ENCODE measurements at places on chromosomes 4 and X.

GRCh38 chrX:57904176-57904880 is 5.9 kb downstream of the ZXDA start:
- no peak for DNase-seq

GRCh38 chrX:120604361-120604782 is 471 bp downstream of the MCTS1 start:
- DNase-seq, result no peak

- DNase-seq, result no peak
Observed at GRCh38 chrX:10847333-10847732, 226.9 kb upstream of the MID1 start.

DNA sequence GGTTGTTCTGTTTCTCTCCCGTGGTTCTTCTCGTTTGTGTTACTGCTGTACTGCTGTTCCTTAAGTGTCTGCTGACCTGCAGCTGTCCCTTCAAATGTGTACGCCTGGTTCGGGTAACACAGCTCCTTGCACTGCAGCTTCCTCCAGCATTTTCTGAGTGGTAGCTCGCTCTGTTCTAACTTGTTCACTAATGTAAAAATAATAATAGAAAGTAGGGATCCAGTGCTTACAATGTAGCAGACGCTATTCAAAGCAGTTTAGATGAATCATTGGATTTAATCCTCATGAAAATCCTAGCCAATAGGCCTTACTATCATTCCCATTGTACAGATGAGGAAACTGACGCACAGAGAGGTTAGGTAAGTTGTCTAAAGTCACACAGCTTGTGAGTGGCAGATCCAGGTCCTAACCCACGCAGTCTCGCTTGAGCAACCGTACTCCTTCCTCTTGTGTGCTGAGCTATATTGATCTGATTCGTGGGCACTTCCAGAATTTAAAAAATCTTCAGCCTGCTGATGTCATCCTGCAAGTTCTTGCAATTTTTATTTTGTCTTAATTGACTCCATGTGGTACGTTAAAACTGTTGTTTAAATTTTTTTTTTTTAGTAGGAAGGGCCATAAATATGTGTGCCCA is 448.2 kb upstream of the FAT1 start:
- DNase-seq, result no peak

- no peak for DNase-seq
Observed at GRCh38 chr4:27844376-27844775, 983.7 kb downstream of the STIM2 start.

DNA sequence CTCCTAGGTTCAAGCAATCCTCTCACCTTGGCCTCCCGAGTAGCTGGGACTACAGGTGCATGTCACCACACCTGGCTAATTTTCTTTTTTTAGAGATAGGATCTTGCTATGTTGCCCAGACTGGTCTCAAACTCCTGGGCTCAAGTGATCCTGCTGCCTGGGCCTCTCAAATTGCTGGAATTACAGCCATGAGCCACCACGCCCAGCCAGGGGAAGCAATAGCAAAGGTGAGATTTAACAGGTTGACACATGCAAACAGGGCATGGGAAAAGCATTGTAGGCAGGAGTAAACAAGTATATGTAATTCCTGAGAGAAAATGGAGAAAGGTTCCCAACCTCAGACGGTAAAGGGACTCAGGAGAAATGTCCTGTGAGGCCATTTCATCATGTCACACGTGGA is 33.6 kb upstream of the TBL1X start:
- no peak for DNase-seq
